ENCODE measurements at places on chromosomes 5 and 9.
A peak's percentile ranks its signal among the peaks of the same experiment; 100 is the strongest.

- no peak for DNase-seq
Observed at GRCh38 chr5:17021602-17021932, 85.5 kb upstream of the MYO10 start.

DNA sequence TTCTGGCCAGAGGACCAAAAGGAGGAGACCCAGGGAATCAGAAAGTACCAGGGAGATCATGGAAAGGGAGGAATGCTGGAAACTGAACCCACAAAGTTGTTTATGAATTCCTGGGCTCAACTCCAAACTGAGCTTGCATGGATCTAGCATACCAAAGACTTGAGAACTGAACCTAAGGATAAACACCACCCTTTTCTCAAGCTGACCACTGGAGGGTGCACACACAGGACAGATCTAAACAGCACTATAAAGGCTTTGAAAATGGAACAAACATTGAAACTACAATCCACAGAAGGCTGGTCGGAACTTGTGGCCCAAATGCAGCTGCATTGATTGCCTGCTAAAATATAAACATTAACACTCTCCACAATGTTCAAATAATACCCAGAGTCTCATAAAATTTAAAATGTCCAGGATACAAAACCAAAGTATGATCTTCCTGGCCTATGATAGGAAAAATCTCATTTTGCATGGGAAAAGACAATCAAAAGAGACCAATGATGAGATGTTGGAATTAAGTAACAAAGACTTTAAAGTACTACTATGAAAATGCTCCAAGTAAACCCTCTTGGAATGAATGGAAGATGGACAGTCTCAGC is 15.6 kb upstream of the IRF1 start:
- DNase-seq, result peak; percentile 27

DNA sequence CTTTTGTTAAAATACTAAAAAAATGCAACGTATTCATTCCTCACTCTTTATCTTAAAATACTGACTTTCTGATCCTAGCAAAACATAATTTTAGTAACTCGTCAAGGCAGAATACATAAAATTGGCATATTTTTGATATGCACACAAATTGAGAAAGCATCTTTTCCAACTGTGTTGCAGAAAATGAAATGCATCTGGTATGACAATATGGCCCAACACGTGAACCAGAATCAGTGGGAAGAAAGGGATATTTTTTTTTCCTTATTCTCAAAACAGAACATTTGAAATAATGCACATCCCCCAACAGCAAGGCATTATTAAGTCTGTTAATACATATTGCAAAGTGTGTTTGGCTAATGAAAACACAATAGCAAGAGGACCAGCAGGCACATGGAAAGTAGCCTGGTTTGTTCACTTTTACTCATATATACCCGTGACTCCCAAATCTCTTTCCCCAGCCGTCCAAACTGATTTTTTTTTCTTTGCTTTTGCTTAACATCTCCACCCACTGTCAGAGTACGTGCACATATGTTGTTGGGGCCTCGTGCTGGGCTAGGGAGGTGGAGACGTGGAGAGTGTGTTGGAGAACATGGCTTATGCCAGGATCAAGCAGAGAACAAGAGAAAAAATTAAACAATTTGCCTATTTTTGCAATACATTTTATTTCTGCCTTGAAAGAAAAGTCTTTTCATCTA is 4.3 kb downstream of the MCTP1 start:
- no peak for DNase-seq

GRCh38 chr5:95963650-95964410 is 2.2 kb upstream of the ELL2 start:
- DNase-seq, result no peak

GRCh38 chr5:74312746-74313145 is 327.8 kb downstream of the ENC1 start:
- DNase-seq, result no peak

DNA sequence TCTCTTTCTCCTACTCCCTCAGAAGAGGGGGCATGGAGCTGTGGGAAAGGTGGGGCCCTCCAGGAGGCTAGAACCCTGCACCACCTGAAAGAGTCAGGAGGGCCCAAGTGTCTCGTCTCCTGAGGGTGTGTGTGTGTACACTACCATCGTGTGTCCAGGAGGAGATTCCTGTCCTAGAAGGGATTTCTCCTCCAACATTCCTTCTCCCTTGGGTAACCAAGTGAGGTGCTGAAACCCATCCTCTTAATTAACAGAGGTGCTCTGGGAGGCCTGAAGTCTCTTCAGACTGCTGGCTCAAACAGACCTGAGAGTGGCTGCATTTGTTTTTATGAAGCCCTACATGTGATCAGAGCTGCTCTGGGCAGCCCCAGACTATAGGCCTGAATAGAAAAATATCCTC is 61.1 kb upstream of the FAM169A start:
- no peak for DNase-seq

GRCh38 chr9:89304834-89305188 is 6.2 kb upstream of the CKS2 start:
- DNase-seq, result no peak

GRCh38 chr5:171622010-171622409 is 163.6 kb upstream of the SMIM23 start:
- DNase-seq, result no peak

DNA sequence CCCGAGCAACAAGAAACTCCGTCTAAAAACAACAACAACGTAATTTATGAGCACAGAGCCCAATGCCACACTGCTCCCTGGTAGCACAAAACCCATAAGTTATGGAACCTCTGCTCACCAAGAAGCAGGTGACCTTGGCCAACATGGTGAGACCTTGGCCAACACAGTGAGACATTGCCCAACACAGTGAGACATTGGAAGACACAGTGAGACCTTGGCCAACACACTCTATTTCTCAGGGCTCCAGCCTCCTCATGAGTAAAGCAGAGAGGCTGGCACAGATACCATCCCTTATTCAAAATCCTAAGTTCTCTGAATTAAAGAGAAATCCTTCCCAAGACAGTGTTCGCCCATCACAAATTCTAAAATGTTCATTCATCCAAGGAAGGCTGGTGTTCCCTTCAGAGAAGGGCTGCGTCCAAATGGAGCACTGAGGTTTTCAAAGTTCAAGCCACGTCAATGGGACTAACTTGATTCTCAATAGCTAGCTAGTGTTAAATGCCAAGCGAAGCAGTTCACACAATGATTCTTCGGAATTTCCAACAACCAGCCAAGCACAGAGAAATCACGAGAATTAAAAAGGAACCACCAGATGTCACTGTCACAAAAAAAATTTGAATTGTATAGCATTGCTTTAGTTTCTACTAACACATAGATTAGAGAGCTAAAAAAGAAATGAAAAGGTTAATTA is 29.5 kb downstream of the TTC39B start:
- no peak for DNase-seq

- no peak for DNase-seq
Observed at GRCh38 chr9:10260501-10260900, 352.3 kb downstream of the PTPRD start.

DNA sequence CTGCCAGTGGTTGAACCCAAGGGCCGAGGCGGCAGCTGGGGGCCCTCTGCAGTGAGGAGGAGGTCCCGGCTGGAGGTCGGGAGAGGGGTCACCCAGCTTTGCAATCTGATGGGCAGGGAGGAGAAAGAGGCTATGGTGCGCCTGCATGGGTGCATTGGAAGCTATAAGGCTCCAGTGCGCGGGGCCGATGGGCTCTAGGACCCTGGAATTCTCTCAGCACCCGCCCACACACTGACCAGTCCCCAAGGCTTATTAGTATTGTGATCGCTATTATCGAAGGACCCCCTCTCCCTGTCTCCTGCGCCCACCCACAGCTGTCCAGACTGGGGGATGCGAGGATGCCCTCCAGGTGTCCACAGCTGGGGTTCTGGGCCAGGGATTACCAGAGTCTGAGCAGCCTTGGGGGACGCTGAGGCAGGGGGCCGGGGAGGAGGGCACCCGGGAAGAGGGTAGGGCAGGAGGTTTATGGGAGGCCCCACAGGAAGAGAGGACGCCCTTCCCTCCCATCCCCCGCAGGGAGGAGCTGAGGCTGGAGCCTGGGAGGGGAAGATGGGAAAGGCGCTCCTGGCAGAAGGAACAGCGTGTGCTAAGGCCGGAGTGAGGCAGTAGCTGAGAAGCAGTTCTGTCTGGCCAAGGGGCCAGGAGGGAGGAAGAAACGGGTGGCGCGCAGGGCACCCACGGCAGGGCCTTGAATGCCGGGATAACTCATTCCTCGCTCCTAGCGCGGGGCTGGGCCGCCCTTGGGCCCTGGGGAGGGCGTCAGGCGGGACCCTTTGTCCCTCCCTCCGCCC is 24.2 kb downstream of the C9orf50 start:
- no peak for DNase-seq

GRCh38 chr5:159638954-159639559 is 277.2 kb upstream of the ADRA1B start:
- no peak for DNase-seq

- no peak for DNase-seq
Observed at GRCh38 chr5:177482359-177482795, 8.9 kb upstream of the DBN1 start.

DNA sequence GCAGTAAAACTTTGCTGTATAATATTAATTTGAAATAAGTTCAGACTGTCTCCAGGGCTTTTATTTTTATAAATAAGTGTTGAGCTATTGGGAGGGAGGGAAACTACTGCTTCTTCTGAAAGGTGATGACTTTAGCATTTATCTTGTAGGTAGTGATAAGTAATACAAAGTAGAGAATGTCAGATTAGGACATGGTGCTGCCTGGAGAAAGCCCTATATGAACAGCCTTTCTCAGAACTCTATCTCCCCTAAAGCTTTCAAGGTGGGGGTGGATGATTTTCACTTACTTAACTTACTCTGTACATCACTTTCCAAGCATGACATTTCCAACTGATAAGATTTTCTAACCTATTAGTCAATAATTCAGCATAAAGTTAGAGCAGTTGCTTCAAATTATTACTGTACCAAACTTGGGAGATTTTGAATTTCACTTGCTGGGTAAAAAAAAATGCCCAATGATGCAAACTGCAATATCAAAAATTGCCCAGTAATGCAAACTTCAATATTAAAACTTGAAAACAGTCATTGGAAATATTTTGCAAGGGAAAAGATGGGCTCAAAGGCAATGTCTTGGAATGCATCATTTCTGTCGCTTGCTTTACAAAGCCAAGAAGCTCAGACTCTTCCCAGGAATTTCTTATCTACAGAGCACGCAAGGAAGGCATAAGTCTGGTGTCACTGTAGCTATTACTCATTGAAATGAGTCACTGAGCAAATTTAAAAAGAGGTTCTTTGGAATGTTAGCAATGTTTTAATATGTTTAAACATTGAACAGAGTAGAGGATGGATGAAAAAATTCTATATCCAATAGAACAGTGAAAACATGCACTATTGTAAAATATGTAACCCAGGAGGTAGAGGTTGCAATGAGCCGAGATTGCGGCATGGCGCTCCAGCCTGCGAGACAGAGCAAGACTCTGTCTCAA is 569.5 kb downstream of the PSAT1 start:
- peak; percentile 99 for DNase-seq

GRCh38 chr9:99056886-99057664 is 47.8 kb upstream of the TGFBR1 start:
- no peak for DNase-seq

DNA sequence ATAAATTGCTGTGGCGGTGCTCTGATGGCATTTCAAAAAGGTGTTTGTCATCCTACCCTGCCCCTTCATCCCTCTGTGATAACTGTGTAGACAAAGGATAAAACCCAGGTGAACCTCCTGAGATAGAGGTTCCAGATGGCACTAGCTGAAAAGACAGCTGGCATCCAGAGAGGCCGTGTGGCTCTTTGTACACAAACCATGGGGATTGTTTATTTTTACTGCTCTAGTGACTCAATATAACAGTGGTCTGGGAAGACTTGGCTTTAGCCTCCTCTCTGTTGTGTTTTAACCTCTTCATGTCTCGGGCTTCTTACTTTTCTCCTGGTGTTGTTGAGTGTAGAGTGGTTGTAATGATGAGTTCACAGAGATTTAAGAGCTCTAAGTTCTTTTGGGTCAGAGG is 48.8 kb downstream of the SH3GL2 start:
- DNase-seq, result no peak

- DNase-seq, result no peak
Observed at GRCh38 chr9:134208310-134208841, 44.0 kb upstream of the RNU6ATAC start.

DNA sequence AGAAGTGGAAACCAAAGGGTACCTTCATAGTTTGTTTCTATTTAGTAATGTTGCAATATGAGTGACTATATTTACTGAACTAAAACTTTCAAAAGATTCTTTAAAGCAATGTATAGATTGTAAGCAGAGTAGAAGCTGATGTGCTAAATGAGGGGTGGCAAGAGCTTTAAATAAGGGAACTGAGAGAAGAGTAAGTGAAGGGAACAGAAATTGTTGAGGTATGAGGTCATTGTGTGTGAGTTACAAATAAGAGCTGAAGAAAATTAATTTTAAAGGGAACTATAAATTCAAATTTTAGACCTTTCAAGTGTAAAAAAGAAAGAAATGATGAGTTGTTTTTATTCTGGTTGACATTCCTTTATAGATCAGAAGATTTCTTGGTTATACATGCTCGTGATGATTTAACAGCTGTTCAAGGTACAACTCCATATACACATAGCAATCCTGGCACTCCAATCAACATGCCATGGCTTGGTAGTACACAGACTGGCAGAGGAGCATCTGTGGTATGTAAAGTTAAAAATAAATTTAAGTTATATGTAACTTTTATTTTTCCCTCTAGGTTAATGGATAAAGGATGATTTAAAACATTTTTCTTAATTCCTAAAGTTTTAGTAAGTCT is 135.1 kb upstream of the TNFAIP8 start:
- DNase-seq, result no peak

DNA sequence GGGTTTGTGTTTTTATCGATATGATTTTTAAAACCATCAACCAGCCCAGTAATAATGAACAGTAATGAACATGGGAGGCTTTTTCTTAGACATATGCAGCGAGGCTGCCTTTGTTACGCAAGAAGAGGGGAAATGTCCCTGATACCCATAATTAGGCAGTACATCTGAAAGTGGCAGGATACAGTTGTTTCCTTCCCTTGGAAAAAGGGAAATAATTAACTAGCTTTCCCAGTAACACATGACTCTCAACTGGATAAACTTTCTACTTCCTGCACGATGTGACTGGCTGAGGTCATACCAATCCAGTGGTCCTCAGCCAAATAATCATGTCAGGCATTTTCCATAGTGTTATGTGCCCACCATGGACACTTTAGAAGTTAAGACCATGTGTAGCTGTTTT is 431.6 kb upstream of the C9orf72 start:
- no peak for DNase-seq

DNA sequence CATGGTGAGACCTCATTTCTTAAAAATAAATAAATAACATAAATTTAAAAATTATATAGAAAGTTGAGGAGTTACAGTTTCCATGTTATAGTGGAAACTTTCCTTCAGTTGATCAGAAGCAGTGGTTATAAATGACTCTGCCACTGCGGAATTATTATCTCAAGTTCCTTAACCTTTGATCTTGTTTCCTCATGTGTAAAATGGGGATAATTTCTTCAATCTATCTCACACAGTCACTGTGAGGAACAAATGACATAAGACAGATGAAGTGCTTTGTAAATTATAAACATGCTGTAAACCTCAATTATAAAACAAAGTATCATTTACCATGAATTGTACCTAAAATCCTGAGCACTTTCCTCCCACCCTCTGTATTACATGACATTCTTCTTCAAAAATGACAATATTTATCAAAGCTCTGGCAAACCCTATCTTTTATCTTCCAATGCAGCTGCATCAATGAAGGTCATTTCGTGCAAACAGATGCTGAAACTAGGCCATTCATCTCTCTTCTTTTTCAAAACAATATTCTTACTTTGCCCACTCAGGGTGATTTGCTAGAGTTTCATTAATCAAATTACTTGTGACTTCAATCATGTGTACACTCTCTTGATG is 46.8 kb downstream of the TMEM245 start:
- DNase-seq, result no peak

Data from SW 1271 (cell line).